Naive thymus-derived CD8-positive, alpha-beta T cell (primary cell): ENCODE measurements at places on chromosomes 13 and 19.

- no peak for DNase-seq
Observed at GRCh38 chr13:68174893-68175292, 944.8 kb upstream of the PCDH9 start.

DNA sequence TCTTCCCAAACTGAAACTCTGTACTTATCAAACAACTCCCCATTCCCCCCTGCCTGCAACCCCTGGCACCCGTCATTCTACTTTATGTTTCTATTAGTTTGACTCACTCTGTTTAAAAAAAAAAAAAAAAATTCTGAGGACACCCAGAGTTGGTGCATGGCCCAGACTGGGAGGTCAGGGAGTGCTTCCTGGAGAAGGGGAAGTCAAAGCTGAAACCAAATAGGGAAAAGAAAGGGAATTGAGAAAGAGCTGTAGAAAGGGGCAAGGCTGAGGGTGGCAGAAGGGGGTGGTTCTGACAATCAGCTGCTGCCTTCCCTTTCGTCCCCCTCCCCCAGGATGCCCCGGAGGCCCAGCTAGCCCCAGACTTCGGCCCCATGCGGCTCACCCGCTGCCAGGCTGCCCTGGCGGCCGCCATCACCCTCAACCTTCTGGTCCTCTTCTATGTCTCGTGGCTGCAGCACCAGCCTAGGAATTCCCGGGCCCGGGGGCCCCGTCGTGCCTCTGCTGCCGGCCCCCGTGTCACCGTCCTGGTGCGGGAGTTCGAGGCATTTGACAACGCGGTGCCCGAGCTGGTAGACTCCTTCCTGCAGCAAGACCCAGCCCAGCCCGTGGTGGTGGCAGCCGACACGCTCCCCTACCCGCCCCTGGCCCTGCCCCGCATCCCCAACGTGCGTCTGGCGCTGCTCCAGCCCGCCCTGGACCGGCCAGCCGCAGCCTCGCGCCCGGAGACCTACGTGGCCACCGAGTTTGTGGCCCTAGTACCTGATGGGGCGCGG is 9.0 kb upstream of the STRN4 start:
- no peak for DNase-seq

- DNase-seq = peak; percentile 48
Observed at GRCh38 chr19:38727868-38728660, 16.2 kb downstream of the CAPN12 start.

DNA sequence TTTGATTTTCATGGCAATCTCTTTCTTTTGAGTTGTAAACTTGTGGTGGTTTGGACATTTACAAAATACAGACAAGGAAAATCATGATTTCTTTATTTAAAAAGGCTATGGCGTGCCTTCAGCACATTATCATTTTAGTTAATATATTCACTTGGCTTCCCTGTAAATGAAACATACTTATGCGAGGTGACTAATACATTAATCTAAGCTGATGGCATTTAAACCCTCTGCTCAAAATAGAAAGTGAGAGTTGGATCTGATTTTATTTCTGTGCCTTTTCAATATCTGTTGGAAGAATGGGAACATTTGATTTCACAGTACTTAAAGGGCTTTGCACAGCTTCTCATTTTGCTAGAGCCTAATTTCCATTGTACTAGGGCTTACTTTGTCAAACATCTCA is 289.8 kb downstream of the MTUS2 start:
- DNase-seq = no peak

- DNase-seq = no peak
Observed at GRCh38 chr19:38076337-38076736, 147.7 kb downstream of the DPF1 start.

DNA sequence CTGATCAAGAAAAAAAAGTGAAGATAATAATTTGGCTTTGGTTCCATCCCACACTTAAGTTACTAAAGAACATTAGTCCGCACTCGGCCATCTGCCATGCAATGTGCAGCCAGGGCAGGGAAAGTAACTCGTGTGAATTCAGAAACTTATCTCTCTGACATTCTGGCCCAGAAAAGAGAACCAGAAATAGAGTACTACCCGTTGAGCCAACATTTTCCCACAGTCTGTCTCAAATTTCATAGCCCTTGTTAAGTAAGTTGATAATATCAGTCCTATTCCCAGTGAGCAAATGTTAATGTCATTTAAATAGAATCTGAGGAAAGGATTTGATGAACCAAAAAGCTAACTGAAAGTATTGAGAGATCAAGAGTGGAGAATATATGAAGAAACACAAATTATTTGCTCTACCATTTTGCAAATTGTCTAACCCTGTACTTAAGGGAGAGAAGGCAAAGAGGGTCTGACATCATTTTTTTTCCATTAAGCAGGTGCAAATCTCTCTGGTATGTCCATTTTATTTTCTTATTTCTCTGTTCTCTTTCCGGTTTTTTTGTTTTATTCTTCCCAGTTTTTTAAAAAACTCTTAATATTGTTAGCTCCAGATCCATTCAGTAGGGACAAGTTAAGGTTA is 156.3 kb downstream of the NDFIP2 start:
- no peak for DNase-seq

DNA sequence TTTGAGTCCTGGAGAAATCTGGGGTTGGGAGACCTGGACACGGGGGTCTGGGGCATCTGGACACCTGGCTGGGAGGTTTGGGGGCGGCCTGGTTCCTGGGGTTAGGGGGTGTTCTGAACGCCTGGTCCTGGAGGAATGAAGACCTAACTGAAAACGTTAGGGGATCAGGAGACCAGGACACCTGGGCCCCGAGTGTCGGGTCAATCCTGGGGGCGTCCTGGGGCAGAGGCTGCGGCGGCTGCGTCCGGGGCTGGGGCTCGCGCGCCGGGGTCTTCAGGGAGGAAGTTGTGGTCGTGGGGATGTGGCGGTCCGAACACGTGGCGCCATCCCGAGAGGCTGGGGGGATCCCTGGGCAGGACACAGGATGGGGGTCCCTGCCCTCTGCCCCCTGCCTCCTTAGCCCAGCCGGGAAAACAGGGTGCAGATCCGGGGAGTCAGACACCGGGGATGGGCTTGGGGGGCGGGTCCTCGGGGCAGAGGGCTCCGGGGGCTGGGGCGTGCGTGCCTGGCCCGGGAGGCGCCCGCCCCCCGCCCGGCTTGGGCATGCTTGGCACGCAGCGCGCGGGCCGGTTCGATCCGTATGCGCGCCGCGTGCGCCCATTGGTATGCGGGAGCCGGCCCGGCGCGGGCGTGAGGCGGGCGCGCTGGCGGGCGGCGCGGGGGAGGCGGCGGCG is 632 bp downstream of the NPAS1 start:
- DNase-seq = no peak

- DNase-seq = no peak
Observed at GRCh38 chr19:29753190-29753933, 38.3 kb upstream of the C19orf12 start.

DNA sequence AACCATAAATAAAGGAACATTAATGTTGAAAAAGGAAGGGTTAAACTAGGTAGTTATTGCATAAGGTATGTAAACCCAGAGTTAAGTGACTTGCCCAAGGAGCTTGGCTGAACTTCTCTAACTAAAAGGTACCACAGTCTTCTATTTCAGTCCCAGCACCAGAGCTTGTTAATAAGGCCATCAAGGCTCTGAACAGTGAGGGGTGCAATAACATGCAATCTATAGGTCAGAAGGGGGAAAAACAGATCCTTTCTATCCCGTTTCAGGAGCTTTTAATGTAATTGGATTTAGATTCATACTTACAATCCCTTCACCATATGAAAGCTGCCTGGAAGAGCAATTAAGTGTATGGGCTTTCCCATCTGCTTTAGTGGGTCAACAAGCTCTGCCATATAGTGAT is 441.5 kb upstream of the SPRY2 start:
- DNase-seq = no peak
